ENCODE measurements at places on chromosomes 6 and 20.

DNA sequence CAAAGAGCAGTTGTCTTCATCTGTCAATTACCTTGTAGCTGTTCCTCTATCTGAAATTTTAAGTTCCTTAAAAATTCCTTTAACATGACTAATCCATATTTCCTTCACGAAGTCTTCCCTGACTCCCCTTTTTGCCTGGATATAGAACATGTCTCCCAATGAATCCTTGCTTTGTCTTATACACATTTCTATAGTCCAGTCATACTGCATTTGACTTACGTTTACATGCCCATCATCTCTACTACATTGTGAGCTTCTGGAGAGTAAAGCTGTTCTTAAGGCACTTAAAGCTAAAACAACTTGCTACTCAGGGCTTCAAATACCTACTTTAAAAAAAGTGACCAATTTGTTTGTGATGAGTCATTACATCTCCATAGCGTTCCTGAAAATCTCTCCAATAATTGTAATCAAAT, 4.9 kb downstream of the REV3L start:
- no peak for DNase-seq

DNA sequence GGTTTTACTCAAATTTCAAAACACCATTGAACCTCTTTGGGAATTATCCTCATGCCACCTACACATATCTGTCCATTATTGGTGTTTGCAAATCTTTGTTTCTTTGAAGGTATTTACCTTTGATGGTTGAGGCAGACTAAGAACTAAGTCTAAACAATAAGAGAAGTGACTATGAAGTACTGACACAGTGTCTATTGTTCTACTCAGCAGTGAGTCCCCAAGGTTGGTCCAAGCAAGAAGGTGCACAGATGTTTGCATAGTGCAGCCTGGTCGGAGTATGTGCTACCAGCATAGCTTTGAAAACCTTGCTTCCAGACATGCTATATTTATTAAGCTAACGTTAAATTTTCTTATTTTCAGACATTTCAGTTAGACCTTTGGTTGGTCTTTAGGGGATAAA, 19.5 kb downstream of the LRRC1 start:
- DNase-seq, result no peak

DNA sequence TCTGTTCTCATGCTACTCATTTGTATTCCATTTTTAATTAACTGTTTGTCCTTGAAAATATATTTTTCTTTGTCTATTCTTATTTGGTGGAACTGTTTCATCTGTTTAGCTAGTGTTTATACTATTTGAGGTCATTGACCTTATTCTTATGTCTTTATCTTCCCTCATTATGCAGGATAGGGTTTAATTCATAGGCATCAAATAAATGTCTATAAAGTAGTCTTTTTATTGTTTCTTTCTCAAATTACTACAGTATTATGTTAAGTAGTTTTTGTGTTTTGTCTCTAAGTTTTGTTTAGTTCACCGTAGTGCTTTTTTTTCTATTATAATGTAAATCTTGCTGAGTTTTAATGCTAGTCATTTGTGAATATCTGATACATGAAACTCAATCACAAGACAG, 19.0 kb downstream of the TIAM2 start:
- no peak for DNase-seq

DNA sequence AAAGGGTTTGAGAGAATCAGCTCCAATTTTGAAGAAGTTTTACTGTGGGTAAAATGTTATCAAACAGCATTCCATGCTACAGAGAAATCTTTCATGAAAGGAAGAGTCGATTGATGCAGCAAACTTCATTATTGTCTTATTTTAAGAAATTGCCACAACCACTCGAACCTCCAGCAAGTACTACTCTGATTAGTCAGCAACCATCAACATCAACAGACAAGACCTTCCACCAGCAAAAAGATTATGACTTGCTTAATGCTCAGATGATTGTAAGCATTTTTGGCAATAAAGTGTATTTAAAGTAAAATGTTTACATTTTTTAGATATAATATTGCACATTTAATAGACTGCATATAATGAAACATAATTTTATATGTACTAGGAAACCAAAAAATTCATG, 87.5 kb downstream of the AKAP7 start:
- no peak for DNase-seq

DNA sequence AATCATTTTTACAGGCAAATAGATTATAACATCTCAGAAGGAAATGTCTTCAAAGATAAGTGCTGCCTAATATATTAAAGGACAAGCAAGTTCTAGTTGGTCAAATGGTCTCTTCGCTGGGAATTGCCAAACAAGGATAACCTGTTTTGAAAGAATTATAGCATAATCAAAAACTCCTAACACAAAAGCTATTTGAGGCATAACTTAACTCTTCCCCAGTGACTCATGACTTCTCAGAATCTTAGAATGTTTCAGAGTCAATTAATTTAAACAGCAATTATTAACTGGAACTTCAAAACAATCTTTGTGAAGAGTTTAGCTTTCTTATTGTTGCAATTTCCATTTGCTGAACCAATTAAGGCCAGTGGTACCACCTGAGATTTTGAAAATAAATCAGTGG, 126.6 kb downstream of the MTFR2 start:
- DNase-seq, result no peak

DNA sequence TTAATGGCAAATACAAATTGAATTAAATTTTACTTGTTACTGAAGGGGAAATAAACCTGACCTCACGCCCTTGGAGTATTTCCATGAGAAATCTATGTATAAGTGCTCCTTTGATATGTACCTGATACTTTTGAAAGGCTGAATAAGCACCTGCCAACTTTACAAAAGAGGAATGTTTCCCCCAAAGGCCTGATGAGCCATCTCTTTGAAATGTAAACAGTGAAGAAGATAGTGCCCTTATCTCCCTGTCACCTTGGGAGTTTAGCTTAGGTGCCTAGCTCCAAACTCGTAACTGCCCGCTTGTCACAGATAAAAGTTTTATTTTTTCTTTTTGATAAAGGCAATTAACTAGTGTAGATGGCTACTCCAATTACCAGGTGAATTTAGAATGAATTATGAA, 1.1 kb upstream of the ZNF343 start:
- DNase-seq, result no peak

- no peak for DNase-seq
These were observed 63.0 kb downstream of the ARID1B start for GRCh38 chr6:156840136-156840535.

DNA sequence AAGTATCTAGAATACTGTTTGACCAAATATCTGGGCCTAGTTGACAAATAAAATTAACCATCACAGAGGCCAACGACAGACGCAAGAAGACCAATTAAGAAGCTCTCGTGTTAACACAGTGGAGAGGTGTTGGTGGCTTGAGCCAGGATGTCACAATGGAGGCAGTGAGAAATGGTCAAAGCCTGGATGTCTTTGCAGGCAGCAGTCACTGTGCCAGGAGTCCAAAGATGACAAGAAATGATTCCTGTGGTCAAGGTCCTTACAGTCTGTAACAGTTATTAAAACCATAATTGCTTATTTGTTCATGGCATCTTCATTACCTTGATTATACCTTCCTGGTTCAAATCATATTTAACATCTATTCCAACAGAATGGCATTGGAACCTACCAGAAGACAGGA, 91.3 kb upstream of the EDN1 start:
- no peak for DNase-seq

GRCh38 chr20:12252793-12253192, 335.1 kb downstream of the BTBD3 start:
- DNase-seq, result no peak

DNA sequence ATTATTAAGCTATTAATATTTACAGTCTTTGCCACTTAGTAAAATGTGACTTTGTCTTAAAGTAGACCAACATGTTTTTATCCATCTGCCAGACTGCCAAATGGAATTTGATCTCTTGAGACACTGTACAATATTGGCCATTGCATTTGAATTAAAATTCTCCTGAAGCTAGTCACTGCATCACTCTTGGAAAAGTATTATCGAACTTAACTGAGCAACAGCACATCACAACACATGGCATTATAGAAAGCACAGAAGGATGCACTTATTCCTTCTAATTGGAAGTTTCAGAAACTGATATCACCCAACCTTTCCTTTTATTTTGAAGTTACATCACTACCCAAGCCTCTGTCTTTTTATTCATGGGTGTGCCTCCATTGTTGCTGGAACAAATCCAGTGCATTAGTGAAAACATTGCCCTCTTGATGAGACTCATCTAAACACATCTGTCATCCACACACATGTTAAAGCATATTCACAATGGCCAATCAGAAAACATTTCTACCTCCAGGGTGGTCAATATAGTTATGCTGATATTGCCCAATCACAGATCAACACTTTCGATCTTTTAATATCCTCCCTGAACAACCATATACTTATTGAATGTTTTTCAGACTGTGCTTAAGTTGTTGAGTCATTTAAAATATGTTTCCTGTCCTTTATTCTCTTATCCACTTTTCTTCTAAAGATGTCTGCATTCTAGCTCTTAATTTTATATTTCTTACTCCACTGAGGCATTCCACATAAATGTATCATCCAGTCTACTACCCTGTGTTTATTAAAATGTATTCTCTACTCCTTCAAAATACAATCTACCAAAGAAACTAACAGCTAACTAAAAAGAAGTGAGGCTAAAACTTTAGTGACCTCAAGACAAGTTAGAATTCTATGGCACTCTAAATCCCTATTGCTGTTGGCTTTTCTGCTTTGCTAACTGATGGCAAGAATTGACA, 535.0 kb downstream of the RFPL4B start:
- DNase-seq, result no peak

GRCh38 chr20:61072398-61072797, 179.7 kb upstream of the CDH4 start:
- no peak for DNase-seq

DNA sequence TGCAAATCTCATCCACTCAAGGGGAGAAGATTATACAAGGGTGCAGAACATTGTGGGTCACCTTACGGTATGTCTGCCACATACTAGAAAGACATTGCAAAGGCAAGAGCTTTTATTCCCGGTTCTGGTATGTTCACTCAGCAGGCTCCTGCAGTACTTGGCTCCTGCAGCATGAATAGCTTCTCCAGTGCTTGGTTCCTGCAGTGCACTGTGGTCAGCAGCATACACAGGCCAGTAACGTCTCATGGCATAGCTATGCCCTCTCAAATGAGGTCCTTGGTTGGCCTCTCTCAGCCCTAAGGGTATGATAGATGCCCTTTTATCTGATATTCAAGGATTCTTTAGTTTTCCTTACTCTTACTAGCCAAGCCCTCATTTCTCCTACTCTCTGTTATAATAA, 12.6 kb downstream of the TCP11 start:
- no peak for DNase-seq

DNA sequence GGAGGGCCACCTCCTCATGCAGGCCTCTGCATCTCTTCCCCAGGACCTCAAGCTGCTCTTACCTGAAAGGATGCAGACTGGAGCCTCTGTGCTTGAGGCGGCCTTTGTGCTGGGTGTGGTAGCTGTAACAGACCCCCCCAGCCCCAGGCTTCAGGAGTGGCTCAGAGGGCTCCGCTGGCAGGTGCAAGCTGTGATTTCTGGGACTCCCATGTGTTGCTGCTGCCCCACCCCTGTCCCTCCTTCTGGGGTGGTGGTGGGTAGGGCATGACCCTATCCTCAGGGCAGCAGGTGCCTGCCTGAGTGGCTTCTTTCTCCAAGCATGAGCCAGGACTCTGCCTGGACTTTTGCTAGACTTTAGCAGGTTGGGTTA, 121.2 kb downstream of the SULF2 start:
- DNase-seq, result no peak

- no peak for DNase-seq
These were observed 92.8 kb upstream of the RNF217 start for GRCh38 chr6:124869416-124869815.

DNA sequence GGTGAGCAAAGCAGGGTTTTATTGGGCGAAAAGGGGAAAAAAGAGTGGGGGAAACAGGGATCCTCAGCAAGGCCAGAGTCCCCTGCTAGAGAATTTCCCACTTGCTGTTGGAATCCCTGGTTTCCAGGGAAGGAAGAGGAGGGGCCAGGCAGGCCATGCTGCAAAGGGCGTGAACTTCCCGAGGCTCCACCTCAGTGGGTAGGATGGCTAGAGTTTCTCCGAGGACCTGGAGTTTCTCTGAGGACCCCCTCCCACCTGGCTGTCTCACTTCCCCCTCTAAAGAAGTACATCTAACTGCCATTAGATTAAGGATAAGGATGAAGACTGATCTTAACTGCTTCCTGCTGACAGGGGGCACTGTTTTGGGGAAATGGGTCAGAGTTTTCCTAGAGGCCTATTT, 1239.3 kb upstream of the GJE1 start:
- no peak for DNase-seq

- no peak for DNase-seq
These were observed 114.5 kb downstream of the FYN start for GRCh38 chr6:111758608-111759329.

DNA sequence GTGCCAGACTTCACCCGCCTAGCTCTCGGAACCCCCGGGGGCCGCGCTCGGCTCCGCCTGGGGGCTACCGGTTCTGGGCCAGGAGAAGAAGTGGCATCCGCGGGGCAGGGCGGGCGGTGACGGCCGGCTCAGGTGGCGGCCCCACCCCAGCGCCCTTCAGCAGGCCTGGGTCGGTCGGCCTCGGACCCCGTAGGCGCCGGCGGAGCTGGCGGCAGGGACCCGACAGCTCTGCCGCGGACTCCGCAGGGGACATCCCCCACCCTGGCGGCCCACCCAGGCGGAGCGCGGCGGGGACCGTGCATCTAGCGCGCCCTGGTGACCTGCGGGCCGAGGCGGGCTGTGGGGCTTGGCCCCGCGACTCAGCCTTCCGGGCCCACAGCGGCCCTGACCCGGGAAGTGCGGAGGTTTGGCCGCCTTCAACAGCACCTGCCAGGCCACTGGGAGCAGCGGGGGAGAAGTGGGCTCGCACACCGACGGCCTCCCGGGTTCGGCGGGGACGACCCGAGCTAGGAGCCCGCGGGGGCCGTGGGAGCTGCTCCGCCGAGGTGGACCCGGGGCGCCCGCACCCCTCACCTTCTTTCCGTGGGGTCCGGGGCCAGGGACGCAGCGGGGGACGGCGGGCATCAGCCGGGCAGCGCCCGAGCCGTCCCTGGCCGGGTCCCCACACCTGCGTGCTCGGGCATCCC, 87.1 kb downstream of the TMEM242 start:
- no peak for DNase-seq

DNA sequence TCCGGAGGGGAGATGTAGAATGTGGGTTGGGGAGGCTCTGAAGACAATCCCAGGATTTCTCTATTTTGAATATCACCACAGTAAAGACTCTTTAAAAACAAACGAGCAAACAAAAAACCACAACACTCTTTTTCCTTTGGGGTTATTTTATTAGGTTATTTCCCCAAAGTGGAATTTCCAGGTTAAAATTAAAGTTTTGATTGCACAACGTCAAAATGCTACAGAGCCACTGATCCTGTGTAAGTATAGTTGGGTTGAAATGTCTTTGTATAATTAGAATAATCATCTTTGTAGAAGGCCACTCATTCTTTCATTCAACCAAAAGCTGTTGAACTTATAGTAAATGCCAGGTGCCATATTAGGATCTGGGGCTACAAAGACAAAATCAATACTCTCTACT, 19.6 kb upstream of the PIM1 start:
- DNase-seq, result no peak

- DNase-seq, result no peak
These were observed 84.5 kb upstream of the RALGAPA2 start for GRCh38 chr20:20796766-20797440.

- DNase-seq, result no peak
These were observed 111.2 kb downstream of the CDK19 start for GRCh38 chr6:110703906-110704594.

GRCh38 chr20:48040491-48040890, 255.2 kb upstream of the SULF2 start:
- no peak for DNase-seq

GRCh38 chr6:101666256-101666655, 272.7 kb downstream of the GRIK2 start:
- DNase-seq, result no peak

GRCh38 chr20:32159766-32160221, 47.7 kb downstream of the PLAGL2 start:
- DNase-seq, result no peak

- DNase-seq, result no peak
These were observed 28.7 kb upstream of the ECI2 start for GRCh38 chr6:4164117-4164442.

All from stimulated activated CD8-positive, alpha-beta memory T cell treated with anti-CD3 and anti-CD28 coated beads, Interleukin-7, amount 100 ng/mL, for 4 hours (primary cell).